ENCODE measurements at places on chromosomes 3 and 15. TPM values are rescaled to one million over a fixed set of nuclear protein-coding genes. Genes with fewer than 3 reads are reported as not detected.

The TPRG1 gene
- total RNA-seq: 10.5 TPM

The ALDH1L1 gene
- not detected for total RNA-seq

The TMCO5A gene
- total RNA-seq: not detected

The ECE2 gene
- total RNA-seq: not detected

The HCLS1 gene
- total RNA-seq: 305 TPM

The IQCH gene
- total RNA-seq: 1.9 TPM

The MST1R gene
- total RNA-seq: 2.5 TPM

The OR5K2 gene
- not detected for total RNA-seq

The SLC7A14 gene
- not detected for total RNA-seq

The GPR149 gene
- total RNA-seq: not detected

The TTLL3 gene
- 40.4 TPM for total RNA-seq

The BUB1B gene
- total RNA-seq: 89.5 TPM

The CELF6 gene
- total RNA-seq: 0.33 TPM

The PRR20G gene
- total RNA-seq: not detected

DNA sequence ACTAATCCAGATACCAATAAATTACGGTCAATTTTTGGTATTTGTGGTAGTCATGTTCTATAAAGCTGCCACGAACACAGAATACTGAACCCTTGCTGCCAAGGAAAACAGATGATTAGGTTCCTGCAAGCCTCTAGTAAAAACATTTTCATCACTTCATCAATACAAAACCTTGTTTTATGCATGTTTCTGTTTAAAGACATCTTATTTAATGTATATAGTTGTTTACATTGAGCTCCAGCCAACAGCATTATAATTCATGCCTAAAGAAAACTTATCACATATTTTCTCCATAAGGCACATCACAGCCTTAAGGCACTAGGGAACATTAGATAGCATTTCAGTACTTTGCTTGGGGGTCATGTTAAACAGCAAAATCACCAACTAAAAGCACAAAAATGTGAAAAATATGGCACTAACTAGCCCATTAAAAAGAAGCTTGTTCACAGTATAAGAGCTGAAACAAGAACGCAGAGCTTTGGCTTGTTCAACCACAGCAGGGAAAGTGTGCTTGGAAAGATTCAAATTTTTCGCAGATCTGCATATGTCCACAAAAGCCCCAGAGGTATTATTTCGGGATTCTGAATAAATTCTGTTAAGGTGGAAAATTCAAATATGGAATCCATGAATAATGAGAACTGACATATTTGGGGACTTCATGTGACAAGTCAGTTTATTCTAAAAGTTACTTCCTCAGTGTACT is 27.7 kb downstream of the POLQ start:
- H3K27ac ChIP-seq: no peak overlapping the region
- DNase-seq: no peak
- peaks cover 77% of the 10 kb centered on the region for H3K36me3 ChIP-seq
- H3K4me3 ChIP-seq: no peak overlapping the region
- no peaks in the 10 kb centered on the region for H3K27me3 ChIP-seq

- peaks cover 7% of the 10 kb centered on the region for H3K27me3 ChIP-seq
- H3K4me1 ChIP-seq: peaks cover 48% of the 10 kb centered on the region
These were observed 11.8 kb upstream of the USP3 start for GRCh38 chr15:63492541-63493077.

GRCh38 chr15:66707310-66708082 is 5.5 kb downstream of the SMAD6 start:
- no peak overlapping the region for H3K27ac ChIP-seq
- H3K36me3 ChIP-seq: no peaks in the 10 kb centered on the region
- peaks cover 5% of the 10 kb centered on the region for H3K4me1 ChIP-seq
- peaks cover 24% of the 10 kb centered on the region for H3K27me3 ChIP-seq

DNA sequence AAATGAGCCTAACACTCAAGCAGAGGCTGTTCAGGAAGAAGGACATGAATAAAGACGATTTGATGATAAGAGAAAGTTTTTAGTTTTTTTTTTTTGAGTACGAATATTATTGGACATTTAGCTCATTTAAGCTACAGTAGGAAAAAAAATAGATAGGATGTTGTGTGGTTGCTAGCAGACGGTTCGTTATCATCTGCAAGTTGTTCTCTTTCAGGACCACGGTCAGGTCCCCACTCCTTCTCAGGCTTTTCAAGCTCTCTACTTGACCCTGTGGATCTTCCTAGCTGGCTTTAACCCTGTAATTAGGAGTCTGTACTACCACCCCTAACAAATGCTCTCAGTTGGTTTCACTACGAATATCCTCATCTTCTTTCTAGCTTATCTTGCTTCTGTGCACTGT is 1.1 kb downstream of the KCNH8 start:
- peaks cover 15% of the 10 kb centered on the region for H3K4me1 ChIP-seq
- DNase-seq: peak; percentile 52
- no peak overlapping the region for H3K27ac ChIP-seq

- no peak for DNase-seq
- no peaks in the 10 kb centered on the region for H3K4me1 ChIP-seq
- H3K27me3 ChIP-seq: no peaks in the 10 kb centered on the region
- no peak overlapping the region for H3K4me3 ChIP-seq
- H3K36me3 ChIP-seq: no peaks in the 10 kb centered on the region
These were observed 206.1 kb upstream of the NR2F2 start for GRCh38 chr15:96124436-96124835.

- no peak overlapping the region for H3K4me3 ChIP-seq
- peaks cover 36% of the 10 kb centered on the region for H3K27me3 ChIP-seq
- no peak for DNase-seq
- no peaks in the 10 kb centered on the region for H3K4me1 ChIP-seq
These were observed 570.4 kb upstream of the TGFBR2 start for GRCh38 chr3:30035935-30036567.

- H3K27me3 ChIP-seq: peaks cover 3% of the 10 kb centered on the region
- no peak overlapping the region for H3K27ac ChIP-seq
- H3K4me3 ChIP-seq: no peak overlapping the region
- H3K36me3 ChIP-seq: no peaks in the 10 kb centered on the region
These were observed 30.6 kb downstream of the PTX3 start for GRCh38 chr3:157467200-157467599.

- no peaks in the 10 kb centered on the region for H3K36me3 ChIP-seq
- H3K27ac ChIP-seq: no peak overlapping the region
These were observed 99.7 kb downstream of the DNAH12 start for GRCh38 chr3:57444469-57444868.

GRCh38 chr15:39176030-39176429 is 404.8 kb upstream of the THBS1 start:
- no peak for DNase-seq
- no peak overlapping the region for H3K4me3 ChIP-seq
- no peaks in the 10 kb centered on the region for H3K36me3 ChIP-seq
- peaks cover 2% of the 10 kb centered on the region for H3K4me1 ChIP-seq
- peaks cover 25% of the 10 kb centered on the region for H3K27me3 ChIP-seq

- H3K27me3 ChIP-seq: no peaks in the 10 kb centered on the region
- no peak overlapping the region for H3K4me3 ChIP-seq
- no peak for DNase-seq
- no peaks in the 10 kb centered on the region for H3K4me1 ChIP-seq
- no peak overlapping the region for H3K27ac ChIP-seq
These were observed 11.7 kb upstream of the UTS2B start for GRCh38 chr3:191342006-191342405.

GRCh38 chr15:35827911-35828310 is 281.9 kb upstream of the DPH6 start:
- no peak overlapping the region for H3K27ac ChIP-seq
- H3K36me3 ChIP-seq: no peaks in the 10 kb centered on the region
- no peaks in the 10 kb centered on the region for H3K4me1 ChIP-seq
- DNase-seq: no peak
- no peaks in the 10 kb centered on the region for H3K27me3 ChIP-seq

- no peak overlapping the region for H3K27ac ChIP-seq
- H3K4me1 ChIP-seq: no peaks in the 10 kb centered on the region
- no peaks in the 10 kb centered on the region for H3K27me3 ChIP-seq
- H3K4me3 ChIP-seq: no peak overlapping the region
These were observed 10.0 kb downstream of the LRTM1 start for GRCh38 chr3:54917862-54918261.

- no peak for DNase-seq
- H3K27me3 ChIP-seq: peaks cover 19% of the 10 kb centered on the region
- H3K4me1 ChIP-seq: no peaks in the 10 kb centered on the region
These were observed 99.5 kb downstream of the POLR2M start for GRCh38 chr15:57806003-57806402.

- H3K4me1 ChIP-seq: no peaks in the 10 kb centered on the region
- DNase-seq: no peak
- H3K27me3 ChIP-seq: no peaks in the 10 kb centered on the region
- no peak overlapping the region for H3K27ac ChIP-seq
These were observed 40.5 kb downstream of the PGPEP1L start for GRCh38 chr15:98967096-98967495.

DNA sequence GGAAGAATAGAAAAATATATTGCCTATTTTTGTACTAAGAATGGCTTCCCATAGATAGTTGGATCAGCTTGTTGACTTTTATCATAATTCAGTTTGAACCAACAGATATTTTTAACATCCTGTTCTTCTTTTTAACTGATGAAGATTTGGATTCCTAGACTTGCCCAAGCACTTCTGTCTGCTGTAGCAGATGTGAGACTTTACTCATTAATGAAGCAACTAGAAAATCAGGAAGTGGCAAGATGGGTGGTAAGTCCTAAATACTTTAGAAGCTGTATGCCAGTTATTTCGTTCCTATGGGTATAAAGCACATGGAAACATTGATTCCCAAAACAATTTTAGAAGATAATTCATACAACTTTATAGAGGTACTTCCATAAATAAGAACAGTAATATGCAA is 8.4 kb downstream of the PIGB start:
- H3K36me3 ChIP-seq: peaks cover 24% of the 10 kb centered on the region
- no peak for DNase-seq
- no peak overlapping the region for H3K27ac ChIP-seq
- no peaks in the 10 kb centered on the region for H3K27me3 ChIP-seq
- peaks cover 3% of the 10 kb centered on the region for H3K4me1 ChIP-seq

DNA sequence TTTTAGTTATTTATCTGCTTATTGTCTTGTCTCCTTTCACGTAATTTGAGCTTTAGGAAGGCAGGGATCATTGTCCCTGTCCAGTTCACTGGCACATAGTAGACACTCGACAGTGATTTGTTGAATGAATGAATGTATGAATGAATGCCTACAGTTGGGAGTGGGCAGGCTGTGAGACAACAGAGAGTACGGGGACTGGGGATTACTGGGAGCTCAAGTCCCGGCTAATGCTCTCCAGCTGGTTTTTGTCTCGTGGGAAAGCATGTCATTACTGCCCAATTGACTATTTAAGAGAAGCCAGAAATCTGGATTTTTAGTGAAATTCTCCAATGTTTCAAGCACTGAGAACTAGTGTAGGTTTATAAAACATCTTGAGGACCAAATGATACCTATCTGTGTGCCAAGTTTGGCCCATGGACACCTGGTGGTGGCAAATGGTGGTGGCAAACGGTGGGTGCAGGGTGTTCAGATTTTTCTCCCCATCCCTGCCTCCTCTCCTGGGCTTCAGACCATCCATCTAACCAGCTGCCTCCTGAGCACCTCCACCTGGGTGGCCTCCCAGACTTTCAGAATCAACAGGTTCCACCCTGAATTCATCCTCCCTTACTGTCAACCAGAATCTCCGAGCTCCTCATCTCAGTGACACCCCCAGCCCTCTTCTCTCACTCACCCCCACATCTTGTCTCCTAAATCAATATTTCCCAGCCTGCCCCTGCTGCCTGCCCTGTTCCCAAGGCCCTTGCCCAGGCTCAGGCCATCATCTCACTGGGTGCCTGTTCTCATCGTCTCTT is 36.2 kb upstream of the TRH start:
- H3K27me3 ChIP-seq: peaks cover 5% of the 10 kb centered on the region
- peaks cover 7% of the 10 kb centered on the region for H3K4me1 ChIP-seq
- no peak overlapping the region for H3K27ac ChIP-seq
- no peak for DNase-seq
- no peak overlapping the region for H3K4me3 ChIP-seq
- no peaks in the 10 kb centered on the region for H3K36me3 ChIP-seq

DNA sequence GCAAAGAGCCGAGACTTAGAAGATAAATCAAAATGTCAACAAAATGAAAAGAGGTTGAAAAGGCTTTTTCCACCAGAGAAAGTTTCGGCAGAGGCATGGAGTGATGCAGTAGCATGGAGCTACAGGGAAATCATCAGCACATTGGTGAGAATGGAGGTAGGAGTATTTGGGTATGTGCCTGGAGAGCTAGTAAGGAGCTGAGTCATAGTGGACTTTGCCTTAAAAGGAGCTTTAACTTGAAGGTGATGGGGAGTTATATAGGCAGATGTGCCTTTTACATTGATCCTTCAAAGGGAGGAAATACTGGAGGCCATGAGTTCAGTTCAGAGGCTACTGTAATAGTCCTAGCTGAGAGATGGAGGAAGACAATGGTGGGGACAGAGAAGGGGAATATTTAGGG is 44.3 kb downstream of the IL5RA start:
- H3K27me3 ChIP-seq: no peaks in the 10 kb centered on the region
- H3K4me3 ChIP-seq: no peak overlapping the region
- no peak overlapping the region for H3K27ac ChIP-seq
- DNase-seq: no peak
- H3K4me1 ChIP-seq: no peaks in the 10 kb centered on the region

- no peak for DNase-seq
- no peak overlapping the region for H3K4me3 ChIP-seq
- H3K4me1 ChIP-seq: no peaks in the 10 kb centered on the region
- no peak overlapping the region for H3K27ac ChIP-seq
These were observed 799.2 kb downstream of the NR2F2 start for GRCh38 chr15:97129674-97130073.

GRCh38 chr3:156593814-156594213 is 38.9 kb upstream of the SSR3 start:
- peaks cover 2% of the 10 kb centered on the region for H3K36me3 ChIP-seq
- H3K27me3 ChIP-seq: peaks cover 16% of the 10 kb centered on the region
- no peak overlapping the region for H3K27ac ChIP-seq
- peaks cover 3% of the 10 kb centered on the region for H3K4me1 ChIP-seq
- no peak overlapping the region for H3K4me3 ChIP-seq
